Activated T-cell treated with anti-CD3 and anti-CD28 coated beads, Interleukin-2, amount 50 U/mL, for 72 hours (primary cell): ENCODE measurements at places on chromosomes 11 and 22.

DNA sequence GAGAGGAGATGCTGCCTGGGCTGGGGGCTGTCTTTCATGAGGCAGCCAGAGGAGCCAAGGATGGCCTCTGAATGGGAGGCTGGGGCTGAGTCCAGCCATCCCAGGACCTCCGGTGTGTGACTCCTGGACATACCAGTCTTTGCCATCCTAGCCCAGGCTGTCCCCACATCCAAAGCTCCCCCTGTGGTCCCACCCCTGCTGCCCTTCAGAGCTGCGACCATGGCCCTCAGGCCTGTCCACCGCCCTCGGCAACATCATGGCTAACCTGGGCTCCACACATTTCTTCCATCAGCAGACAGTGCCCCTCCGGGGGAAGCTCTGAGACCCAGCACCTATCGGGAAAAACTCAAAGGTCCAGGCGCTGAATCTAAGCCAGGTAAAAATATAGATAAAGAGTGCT lies 324.4 kb downstream of the MN1 start:
- no peak for DNase-seq

- peak; percentile 92 for DNase-seq
These were observed at the start of gene NRXN2 for GRCh38 chr11:64723117-64723906. NRXN2 (minus strand) TSS chr11:64723197; CDS start chr11:64713699, 9,498 bp downstream.

DNA sequence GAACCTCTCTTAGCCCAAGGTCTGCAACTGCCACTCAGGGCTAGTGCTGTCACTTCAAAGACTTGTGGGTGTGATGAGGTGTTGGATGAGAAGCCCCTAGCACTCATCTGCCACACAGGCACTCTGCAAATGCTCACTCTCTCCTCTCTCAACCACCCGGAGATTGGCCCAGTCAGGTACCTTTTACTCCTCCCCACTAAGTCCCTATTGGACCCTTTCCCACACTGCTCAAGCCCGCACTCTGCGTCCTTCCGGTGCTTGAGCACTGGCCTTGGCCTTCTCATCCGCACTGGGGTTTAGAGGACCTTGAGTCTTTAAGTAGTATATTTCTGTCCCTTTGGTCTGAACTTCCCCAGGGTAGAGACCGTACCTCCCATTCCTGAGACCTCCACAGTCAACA lies 308.0 kb downstream of the NXPE2 start:
- DNase-seq: no peak

GRCh38 chr11:5689551-5689983 lies at the start of gene TRIM22:
TRIM22 (plus strand) TSS chr11:5689790; CDS start chr11:5696233, 6,443 bp downstream.
- DNase-seq: peak; percentile 65

DNA sequence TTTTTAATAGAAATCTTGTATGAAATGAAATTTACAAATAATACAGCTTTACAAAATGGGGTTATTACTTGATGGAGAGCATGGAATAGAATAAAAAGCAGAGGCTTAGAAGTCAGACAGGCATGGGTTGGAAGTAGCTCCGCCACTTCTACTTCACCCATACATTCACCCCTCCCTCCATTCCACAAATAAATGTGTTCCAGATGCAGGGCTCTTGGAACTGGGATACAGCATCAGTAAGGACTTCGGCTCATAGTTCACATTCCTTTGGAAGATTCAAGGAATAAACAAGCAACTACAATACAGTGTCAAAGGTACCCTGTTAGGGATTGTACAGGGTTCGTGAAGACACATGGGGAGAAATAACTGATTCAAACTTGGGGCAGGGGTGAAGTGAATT lies 156.8 kb downstream of the WNT11 start:
- no peak for DNase-seq

- DNase-seq: no peak
These were observed 12.1 kb downstream of the RNH1 start for GRCh38 chr11:494761-495536.

GRCh38 chr11:33507356-33507755 lies 193.3 kb downstream of the C11orf91 start:
- no peak for DNase-seq

GRCh38 chr11:78823588-78823987 lies 248.9 kb upstream of the NARS2 start:
- DNase-seq: no peak

GRCh38 chr11:92886243-92886905 lies 83.1 kb upstream of the MTNR1B start:
- DNase-seq: peak; percentile 22

GRCh38 chr11:1908618-1909017 lies 10.9 kb upstream of the TNNT3 start:
- no peak for DNase-seq

GRCh38 chr11:115503083-115503885 lies 931 bp downstream of the CADM1 start:
- DNase-seq: peak; percentile 20

DNA sequence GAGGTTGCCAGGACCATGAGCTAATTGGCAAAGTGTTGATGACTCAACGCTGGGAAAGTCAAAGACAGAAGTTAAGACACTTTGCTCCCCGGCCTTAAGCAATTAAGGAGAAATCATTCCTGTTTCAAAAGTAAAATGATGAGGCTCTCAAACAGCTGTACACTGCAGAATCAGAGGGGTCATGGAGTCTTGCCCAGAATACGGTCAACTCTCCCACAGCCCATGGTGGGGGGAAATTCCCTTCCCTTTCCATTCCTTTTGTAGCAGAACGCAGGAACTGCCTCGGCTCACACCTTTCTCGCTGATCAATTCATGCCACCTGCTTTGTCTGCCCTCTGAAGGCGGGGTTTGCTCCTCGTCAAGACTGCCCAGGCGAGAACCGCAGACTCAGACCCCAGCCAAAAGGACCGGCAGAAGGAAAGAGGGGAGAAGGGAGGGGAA lies 52.8 kb downstream of the MN1 start:
- no peak for DNase-seq

GRCh38 chr11:123430721-123431497 lies 840 bp downstream of the GRAMD1B start:
- peak; percentile 81 for DNase-seq

GRCh38 chr11:28582506-28582905 lies 474.3 kb downstream of the METTL15 start:
- DNase-seq: no peak

DNA sequence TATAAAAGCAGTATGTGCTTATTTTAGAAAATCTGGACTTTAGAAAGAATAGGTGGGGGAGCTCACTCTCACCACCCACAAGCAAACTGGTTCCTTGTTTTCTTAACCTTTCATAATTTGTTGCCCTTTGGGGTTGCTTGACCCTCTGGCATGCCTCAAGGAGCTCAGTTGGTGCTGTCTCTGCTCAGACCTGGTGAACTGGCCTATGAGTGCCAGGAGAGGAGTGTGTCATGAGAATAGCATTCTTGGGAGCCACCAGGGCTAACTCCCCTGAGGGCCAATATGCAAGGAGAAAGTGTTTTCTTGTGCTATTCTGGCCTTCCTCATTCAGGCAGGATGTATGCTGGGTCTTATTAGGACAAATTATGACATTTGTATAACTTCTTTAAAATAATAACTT lies 21.0 kb upstream of the AMOTL1 start:
- no peak for DNase-seq

DNA sequence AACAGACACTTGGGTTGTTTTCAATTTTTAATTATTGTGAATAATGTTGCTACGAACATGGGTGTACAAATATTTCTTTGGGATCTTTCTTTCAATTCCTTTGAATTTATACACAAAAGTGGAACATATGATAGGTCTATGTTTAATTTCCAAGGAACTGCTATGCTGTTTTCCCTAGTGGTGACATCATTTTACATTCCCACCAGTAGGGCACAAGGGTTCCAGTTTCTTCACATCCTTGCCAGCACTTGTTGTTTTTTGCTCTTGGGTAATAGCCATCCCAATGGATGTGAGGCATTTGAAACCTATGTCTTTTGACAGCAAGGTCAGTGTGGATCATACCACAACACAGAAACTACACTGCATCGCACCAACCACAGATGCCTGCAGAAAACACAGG lies 41.8 kb upstream of the SCN3B start:
- DNase-seq: no peak

GRCh38 chr11:96459751-96460150 lies 69.9 kb downstream of the JRKL start:
- DNase-seq: no peak

GRCh38 chr11:35334385-35335090 lies 84.8 kb downstream of the SLC1A2 start:
- DNase-seq: no peak

GRCh38 chr11:130478204-130478701 lies 29.8 kb downstream of the ADAMTS15 start:
- DNase-seq: no peak

DNA sequence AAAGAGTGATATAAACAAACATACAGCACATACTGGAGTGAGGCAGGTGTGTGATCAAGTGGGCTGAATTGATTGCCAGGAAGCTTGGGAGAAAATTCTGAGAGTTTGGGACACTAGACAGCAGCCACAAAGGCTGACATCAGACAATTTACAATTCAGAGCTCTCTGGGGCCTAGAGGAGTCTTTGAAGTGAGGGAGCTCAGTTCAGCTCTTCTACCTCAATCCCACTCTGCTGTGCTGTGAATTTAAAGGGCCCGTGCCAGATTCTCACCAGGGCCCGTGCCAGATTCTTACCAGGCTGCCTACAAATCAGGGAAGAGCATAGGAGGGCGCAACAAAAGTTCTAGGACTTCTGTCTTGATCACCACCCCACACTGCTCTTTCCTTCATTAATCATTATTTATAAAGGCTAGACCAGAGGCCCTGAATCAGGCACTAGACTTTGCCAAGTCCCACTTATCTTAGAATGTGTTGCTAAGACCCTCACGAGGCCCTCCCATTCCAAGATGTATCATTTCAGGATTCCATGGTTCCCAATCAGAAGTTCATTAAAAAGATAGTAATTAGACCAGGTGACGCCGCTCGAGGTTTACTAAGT lies 112.4 kb downstream of the KIRREL3 start:
- no peak for DNase-seq

DNA sequence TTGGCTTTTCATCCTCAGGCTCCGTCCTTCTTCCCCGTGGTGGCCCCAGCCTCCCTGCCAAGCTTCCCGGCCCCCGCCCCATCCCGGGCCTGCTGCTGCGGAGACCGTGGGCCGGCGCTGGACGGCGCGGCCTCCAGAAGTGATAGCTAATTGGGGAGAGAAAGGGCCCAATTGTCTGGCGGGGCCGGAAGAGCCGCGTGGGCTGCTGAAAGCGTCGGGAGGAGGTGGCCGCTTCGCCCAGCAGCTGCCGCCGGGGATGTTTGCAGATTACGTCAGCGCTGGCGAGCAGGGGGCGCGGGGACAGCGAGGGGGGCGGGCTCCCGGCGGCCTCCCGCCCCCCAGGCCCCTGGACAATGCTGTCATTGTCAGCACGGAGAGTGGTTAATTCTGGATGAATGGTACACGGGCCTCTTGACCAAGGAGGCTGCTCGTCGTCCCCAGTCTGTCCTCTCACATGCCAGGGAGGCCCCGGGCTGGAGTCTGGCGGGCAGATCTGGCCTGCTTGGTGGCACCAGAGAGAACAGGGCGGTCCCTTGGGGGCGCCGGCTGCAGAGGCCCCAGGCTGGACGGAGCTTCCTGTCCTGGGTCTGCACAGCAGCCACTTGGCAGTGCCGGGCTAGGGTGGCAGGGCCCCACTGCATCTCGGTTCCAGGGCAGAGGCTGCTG lies 1.6 kb downstream of the SMIM38 start:
- no peak for DNase-seq

- peak; percentile 10 for DNase-seq
These were observed 94.3 kb downstream of the SLC17A6 start for GRCh38 chr11:22432291-22433093.

GRCh38 chr11:71496421-71496820 lies 30.6 kb upstream of the KRTAP5-7 start:
- no peak for DNase-seq

GRCh38 chr11:119652907-119653659 lies 75.9 kb downstream of the NECTIN1 start:
- DNase-seq: no peak

DNA sequence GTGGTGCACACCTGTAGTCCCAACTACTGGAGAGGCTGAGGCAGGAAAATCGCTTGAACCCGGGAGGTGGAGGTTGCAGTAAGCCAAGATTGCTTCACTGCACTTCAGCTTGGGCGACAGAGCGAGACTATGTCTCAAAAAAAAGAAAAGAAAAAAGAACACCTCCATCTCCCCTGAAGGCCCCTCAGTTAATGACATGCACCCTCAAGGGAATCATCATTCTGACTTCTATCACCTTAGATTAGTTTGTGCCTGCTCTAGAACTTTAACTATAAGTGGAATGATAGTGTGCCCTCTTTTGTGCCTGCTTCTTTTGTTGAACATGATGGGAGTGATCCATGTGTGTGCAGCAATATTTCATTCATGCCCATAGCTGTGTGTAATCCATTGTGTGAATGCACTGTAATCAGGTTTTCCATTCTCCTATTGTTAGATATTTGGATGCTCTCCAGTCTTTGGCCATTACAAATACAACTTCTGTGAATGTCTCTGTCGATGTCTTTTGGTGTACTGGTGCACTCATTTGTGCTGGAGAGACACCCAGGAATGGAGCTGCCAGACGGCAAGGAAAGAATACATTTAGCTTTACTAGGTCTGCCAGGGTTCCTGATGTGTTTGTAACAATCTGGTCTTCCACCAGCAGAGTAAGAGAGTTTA lies 883 bp upstream of the VPREB3 start:
- no peak for DNase-seq

- no peak for DNase-seq
These were observed 61.5 kb downstream of the CACNG2 start for GRCh38 chr22:36641902-36642640.

- no peak for DNase-seq
These were observed 10.5 kb downstream of the AP2A2 start for GRCh38 chr11:936199-936598.

DNA sequence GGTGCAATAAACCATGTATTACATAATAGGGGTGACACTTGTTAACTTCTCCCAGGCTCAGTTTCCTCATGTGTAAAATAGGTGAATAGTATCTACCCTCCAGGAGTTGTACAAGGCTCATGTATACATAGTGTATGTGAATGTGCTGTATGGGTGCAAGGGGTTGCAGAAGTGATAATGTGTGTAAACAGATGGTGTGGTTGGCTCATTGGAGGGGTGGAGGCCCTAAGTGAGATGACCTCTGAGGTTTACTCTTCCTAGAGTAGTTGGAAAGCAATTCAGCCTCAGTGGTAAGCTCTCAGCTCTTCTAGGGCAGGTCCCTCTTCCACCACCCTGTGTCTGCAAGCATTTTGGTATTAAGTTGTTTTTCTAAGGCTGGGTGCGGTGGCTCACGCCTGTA lies 102.4 kb downstream of the PTPRJ start:
- no peak for DNase-seq
